ENCODE measurements at places on chromosomes 4 and X.

- no peak for DNase-seq
- no peaks in the 10 kb centered on the region for H3K4me1 ChIP-seq
- no peaks in the 10 kb centered on the region for H3K27me3 ChIP-seq
- peaks cover 11% of the 10 kb centered on the region for H3K36me3 ChIP-seq
Observed at GRCh38 chr4:55363691-55364351, 17.8 kb downstream of the SRD5A3 start.

DNA sequence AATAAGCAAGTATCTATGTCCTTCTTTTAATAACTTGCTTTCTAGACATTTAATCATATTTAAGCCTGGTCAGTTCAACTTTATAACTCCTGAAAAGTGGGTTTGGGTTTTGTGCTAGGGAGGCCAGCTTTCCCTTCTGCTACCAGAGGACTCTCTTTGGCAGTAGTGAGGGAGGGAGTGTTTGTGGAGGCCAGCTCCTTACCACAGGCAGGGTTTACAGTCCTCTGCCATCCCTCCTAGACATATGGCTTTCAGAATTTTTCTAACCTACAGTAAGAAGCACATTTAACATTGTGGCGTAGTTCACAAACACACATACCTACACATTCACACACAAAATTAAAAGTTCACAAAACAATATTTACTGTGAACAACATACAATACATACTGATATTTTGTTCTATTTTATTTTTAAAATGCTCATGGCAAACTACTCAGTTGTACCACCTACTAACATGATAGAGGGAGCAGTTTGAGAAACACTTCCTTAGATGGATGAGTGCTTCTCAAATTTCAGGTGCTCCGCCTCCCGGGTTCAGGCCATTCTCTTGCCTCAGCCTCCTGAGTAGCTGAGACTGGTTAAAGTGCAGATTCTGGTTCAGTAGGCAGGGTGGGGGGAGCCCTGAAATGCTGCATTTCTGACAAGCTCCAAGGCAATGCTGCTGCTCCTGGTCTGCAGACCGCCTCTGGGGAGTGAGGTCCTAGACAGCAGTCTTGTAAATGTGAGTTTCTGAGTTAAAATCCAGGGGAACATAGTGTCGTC, 86.7 kb downstream of the PTTG2 start:
- no peaks in the 10 kb centered on the region for H3K4me1 ChIP-seq
- DNase-seq = no peak
- H3K27ac ChIP-seq = no peak overlapping the region

GRCh38 chrX:456551-457291, 70.0 kb upstream of the PPP2R3B start:
- peaks cover 17% of the 10 kb centered on the region for H3K27me3 ChIP-seq
- H3K27ac ChIP-seq = no peak overlapping the region
- H3K36me3 ChIP-seq = peaks cover 3% of the 10 kb centered on the region
- H3K4me1 ChIP-seq = peaks cover 2% of the 10 kb centered on the region
- H3K4me3 ChIP-seq = no peak overlapping the region

DNA sequence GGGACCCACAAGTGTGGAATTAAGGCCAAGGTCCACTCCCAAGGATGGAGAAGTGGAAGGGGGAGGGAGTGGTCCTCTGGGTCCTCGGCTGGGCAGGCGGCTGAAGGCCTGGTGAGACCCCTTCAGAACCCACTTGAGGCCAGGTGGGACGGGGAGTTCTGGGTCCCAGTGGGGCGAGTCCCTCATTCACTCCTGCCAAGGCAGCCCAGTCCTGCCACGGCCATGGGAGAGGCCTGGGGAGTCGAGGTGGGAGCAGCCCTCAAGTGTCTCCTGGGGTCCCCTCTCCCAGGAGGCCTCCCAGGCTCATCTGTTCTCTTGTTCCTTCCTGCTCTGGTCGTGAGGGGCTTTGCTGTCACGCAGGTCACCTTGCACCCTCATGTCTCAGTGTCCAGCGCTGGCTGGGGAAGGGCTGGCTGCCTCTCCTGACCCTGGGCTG, 6.1 kb upstream of the SH3BP2 start:
- DNase-seq = peak; percentile 49
- H3K4me3 ChIP-seq = peak overlapping the region; percentile 69
- H3K27ac ChIP-seq = peak overlapping the region; percentile 96
- H3K27me3 ChIP-seq = no peaks in the 10 kb centered on the region
- H3K36me3 ChIP-seq = peaks cover 5% of the 10 kb centered on the region

DNA sequence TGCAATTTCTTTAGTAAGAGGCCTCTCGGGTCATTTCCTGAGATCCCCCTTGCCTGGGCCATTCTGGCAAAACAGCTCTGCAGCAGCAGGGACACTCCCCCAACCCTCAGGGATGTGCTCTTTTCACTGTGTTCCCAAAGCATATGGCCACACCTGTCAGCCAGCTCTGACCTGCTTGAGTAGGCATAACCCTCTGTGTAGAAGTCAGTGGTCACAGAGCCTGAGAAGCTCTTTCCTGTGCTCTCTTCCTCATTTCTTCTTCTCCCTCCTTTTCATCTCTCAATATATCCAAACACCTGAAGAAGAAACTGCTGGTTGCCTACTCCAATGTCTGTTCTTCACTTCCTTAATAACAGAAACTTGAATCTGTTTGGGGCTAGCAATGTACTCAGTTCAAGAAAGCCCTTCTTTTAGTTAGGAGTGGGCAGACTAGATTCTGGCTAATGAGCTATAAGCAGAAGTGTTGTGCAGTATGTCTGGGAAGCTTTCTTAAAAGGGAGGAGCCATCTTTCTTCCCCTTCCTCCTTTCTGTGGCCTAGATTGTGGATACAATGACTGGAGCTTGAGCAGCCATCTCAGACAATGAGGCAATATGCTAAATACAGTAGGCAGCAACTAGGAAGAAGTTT, 73.3 kb downstream of the PRPS1 start:
- no peaks in the 10 kb centered on the region for H3K36me3 ChIP-seq
- peak overlapping the region; percentile 50 for H3K4me3 ChIP-seq
- no peak for DNase-seq
- peaks cover 35% of the 10 kb centered on the region for H3K4me1 ChIP-seq
- H3K27me3 ChIP-seq = no peaks in the 10 kb centered on the region

DNA sequence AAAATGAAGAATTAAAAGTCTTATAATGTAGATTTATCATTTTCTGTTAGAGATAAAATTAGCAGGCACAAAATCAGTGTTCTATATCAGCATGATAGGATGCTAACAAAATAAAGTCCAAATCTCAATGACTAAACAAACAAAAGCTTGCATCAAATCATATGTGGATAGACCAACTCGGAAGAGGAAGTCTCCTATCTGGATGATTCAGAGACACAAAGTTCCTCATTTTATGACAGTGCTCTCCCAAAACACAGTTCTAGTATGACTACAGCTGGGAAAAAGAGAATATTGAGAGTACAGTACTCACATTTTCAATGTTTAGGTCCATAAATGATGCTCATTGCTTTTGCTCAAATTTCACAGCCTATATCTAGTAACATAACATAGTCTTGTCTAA, 376.1 kb upstream of the CTSO start:
- no peaks in the 10 kb centered on the region for H3K36me3 ChIP-seq
- H3K4me1 ChIP-seq = no peaks in the 10 kb centered on the region
- no peak for DNase-seq
- H3K27me3 ChIP-seq = no peaks in the 10 kb centered on the region
